ENCODE measurements at places on chromosomes 3 and 15.

- no peak for DNase-seq
Measured at GRCh38 chr3:16918683-16919025, 33.9 kb downstream of the PLCL2 start.

- no peak for DNase-seq
Measured at GRCh38 chr15:95293456-95294031, 1037.0 kb upstream of the NR2F2 start.

GRCh38 chr3:123112232-123112631, 45.4 kb downstream of the PDIA5 start:
- DNase-seq: no peak

- no peak for DNase-seq
Measured at GRCh38 chr3:126133606-126134005, 46.8 kb downstream of the ALDH1L1 start.

GRCh38 chr15:50883903-50884302, 24.6 kb upstream of the AP4E1 start:
- no peak for DNase-seq

GRCh38 chr15:45637141-45637540, 2.3 kb downstream of the SQOR start:
- no peak for DNase-seq
